ENCODE measurements at places on chromosomes 5 and 9.

GRCh38 chr5:52999344-52999949 lies 10.3 kb downstream of the ITGA2 start:
- DNase-seq: no peak

DNA sequence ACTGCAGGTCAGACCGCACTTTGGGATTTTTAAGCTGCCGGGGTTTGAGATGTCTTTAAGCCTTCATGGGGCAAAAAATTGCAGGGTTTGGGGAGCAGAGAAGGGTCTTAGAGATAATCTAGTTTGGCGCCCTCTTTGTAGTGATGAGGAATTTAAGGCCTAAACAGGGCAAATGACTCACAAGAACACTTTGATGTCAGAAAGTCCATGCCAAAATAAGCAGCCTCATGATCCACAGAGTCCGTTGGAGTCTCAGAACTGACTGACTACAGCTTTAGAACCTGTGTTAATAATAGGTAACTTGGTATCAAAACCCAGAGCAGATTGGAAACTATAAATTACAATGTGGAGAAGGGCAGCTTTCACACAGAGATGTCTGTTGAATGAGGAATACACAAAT lies 35.9 kb upstream of the PTGS1 start:
- no peak for DNase-seq

DNA sequence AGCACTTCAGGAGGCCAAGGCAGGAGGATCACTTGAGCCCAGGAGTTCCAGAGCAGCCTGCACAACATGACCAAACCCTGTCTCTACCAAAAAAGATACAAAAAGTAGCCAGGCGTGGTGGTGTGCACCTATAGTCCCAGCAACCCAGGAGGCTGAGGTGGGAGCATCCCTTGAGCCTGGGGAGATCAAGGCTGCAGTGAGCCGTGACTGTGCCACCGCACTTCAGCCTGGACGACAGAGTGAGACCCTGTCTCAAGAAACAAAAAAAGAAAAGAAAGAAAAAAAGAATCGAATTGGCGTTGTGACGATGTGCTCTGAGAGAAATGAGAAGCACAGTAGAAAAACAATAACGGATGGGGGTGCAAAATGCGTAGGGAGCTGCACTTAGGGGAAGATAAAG lies 101.4 kb downstream of the NDFIP1 start:
- no peak for DNase-seq

GRCh38 chr5:113249206-113249605 lies 185.6 kb downstream of the TSSK1B start:
- DNase-seq: no peak

GRCh38 chr5:55585206-55585610 lies 50.4 kb upstream of the PLPP1 start:
- DNase-seq: no peak

GRCh38 chr9:133769511-133770075 lies 31.4 kb upstream of the SARDH start:
- no peak for DNase-seq

GRCh38 chr9:20242510-20243189 lies 379.6 kb downstream of the MLLT3 start:
- peak; percentile 47 for DNase-seq

DNA sequence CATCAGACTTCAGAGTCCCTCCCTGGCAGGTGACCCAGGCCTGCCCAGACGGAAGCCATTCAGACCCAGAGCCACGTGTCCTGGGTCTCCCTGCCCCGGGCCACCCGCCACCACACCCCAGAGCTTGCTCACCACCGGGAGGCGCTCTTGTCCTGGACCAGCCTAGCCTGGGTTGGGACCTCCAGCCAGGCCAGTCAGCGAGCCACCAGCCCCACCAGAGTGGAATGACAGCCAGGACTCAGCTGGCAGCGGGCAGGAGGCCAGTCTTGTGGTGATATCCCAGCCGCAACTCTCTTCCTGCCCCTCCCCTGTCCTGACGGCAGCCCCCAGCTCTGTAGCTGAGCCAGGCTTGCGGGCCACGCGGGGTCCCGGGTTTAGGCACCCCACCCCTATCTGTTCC lies 1.7 kb upstream of the PTGDS start:
- no peak for DNase-seq

- no peak for DNase-seq
These were observed 4.4 kb upstream of the CDO1 start for GRCh38 chr5:115820846-115821245.
